ENCODE measurements at places on chromosomes 6 and 20.

- DNase-seq: no peak
Measured at GRCh38 chr20:22020201-22020600, 314.7 kb downstream of the PAX1 start.

DNA sequence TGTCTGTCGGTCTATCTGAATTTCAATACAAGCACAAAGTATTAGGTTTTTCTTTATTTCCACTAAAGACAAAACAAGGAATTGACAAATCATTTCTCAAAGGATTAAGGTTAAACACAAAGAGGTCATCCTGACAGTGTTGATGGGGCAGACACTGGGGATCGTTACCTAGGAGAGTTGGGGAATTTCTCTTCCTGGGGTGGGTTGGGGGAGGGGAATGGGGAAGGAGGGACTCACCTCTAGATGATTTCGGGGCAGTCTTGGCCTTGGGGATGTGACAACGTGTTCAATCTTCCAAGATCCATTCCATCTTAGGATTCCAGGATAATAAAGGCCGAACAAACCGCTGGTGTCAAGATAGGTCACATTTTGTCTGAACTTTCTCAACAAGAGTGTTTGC, 35.4 kb upstream of the FOXA2 start:
- DNase-seq: no peak

DNA sequence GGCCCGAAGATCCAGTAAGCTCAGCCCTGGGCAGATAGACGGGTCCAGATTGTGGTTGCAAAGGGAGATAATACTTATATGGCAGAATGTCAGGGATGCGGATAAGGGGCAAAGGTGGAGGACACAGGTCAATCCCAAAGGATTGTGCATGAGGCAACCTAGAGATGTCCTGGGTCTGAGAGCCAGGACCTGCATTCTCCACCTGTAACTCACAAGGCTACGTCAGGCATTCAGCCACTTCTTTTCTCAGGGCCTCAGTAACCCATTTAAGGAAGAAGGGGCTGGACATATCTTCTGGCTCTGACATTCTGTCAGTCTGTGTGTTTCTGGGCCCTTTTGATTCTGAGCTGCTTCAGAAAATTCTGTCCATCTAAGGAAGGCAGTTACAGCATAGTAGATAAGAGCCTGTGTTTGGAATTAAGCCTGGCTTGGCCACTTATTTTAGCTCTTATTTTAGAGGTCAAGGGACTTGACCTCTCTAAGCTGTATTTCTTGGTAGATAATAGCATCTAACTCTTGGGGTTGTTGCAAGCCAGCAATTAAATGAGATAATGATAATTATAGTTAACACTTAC, 40.2 kb downstream of the CNBD2 start:
- DNase-seq: no peak

DNA sequence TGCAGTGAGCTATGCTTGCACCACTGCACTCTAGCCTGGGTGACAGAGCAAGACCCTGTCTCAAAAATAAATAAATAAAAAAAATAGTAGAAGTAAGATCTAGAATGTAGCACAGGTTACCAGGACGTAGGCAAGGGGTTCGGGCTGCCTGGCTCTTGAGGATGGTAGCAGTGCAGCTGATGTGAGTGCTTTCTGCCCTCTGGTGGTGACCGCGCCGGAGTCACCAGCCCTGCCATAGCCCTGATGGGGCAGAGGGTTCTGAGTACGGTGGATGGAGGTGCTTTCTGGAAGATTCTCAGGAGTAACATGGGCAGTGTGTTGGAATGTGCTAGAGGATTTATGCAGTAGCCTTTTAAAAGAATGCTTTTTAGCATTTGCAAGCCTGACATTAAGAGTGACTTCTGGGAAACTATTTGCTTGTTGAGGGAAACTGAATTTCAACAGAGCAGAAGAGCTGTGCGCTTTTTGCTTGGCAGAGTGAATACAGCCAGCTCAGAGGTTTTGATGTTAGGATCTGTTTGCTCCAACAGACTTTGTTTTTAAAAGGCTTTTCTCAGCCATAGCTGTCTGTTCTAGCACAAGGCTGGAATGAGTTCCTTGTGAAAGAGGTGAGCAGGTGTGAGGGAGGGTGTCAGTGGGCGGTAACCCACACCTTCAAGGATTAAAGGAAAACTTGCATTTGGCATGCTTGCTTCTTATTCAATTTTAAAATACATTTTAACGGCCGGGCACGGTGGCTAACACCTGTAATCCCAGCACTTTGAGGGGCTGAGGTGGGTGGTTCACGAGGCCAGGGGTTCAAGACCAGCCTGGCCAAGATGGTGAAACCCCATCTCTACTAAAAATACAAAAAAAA, 65.9 kb downstream of the PTPN1 start:
- DNase-seq: peak; percentile 38

DNA sequence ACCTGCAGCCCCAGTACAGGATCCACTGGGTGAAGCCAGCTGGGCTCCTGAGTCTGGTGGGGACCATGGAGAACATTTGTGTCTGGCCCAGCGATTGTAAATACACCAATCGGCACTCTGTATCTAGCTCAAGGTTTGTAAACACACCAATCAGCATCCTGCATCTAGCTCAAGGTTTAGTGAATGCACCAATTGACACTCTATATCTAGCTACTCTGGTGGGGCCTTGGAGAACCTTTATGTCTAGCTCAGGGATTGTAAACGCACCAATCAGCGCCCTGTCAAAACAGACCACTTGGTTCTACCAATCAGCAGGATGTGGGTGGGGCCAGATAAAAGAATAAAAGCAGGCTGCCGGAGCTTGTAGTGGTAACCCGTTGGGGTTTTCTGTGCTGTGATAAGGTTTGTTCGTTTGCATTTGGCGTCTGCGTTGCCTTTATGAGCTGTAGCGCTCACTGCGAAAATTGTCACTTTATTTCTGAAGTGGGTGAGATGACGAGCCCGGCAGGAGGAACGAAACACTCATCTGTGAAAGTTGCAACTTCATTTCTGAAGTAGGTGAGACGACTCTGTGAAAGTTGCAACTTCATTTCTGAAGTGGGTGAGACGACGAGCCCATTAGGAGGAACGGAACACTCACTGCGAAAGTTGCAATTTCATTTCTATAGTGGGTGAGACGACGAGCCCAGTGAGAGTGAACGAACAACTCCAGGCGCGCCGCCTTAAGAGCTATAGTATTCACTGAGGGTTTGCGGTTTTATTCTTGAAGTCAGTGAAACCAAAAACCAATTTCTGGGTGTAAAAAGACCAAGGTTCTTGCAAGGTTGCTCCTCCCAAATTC, 31.1 kb downstream of the SERPINB6 start:
- no peak for DNase-seq

All from C1 segment of cervical spinal cord (tissue), 14 donors.